ENCODE measurements at places on chromosomes 2 and 18.

DNA sequence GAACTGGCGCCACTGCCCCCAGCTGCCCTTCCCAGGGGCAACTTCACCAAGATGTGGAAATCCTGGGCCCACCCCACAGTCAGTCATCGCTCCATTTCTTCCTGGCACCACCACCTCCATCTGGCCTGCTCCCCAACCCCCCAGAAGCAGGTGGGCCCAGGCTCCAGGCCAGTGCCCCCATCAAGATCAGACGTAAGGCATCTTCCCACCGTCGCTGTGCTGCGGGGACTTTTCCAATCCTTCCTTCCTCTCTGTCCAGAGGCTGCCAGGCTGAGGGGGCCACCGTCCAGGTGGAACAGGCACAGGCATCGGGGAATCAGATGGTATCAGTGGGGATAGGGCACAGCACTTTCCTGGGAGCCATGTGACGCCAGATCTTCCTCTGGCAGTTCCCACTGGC, 8.1 kb downstream of the PRLH start:
- no peak for DNase-seq

GRCh38 chr2:168802859-168803725, 655 bp downstream of the NOSTRIN start:
- DNase-seq: no peak

- DNase-seq: no peak
Observed at GRCh38 chr2:42047488-42048298, at the start of gene PKDCC. TSS of gene PKDCC (plus strand) at chr2:42048021. CDS start at chr2:42048200, 179 bp downstream.

GRCh38 chr2:145356056-145356455, 836.1 kb upstream of the ZEB2 start:
- DNase-seq: no peak

DNA sequence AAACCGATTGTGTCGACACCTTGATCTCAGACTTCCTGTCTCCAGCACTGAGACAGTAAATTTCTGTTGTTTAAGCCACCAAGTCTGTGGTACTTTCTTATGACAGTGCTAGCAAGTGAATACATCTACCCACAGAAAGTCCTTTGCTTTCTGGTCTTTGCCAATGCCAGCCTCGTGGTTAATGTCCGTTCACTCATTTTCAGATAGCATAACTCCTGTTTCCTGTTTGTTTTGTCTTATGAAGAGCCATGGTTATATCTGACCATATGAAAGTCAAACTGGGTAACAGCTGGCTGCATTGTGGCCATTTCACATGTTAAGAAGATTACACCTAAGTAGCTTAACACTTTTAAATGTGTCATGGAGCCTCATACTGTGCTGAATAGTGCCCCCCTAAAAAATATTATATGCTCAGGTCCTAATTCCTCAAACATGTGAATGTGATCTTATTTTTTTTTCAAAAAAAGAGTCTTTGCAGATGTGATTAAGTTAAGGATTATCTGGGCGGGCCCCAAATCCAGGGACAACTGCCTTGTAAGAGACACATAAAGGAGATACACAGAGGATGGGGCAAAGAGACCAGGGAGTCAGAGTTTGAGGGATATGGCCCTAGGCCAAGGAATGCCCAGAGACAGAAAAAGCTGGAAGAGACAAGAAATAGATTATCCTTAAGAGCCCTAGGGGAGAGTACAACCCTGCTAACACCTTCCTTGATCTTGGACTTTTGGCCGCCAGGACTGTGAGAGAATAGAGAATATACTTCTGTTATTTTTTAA, 118.0 kb downstream of the KCNE4 start:
- no peak for DNase-seq

- DNase-seq: no peak
Observed at GRCh38 chr18:35590935-35591334, 9.4 kb downstream of the GALNT1 start.

DNA sequence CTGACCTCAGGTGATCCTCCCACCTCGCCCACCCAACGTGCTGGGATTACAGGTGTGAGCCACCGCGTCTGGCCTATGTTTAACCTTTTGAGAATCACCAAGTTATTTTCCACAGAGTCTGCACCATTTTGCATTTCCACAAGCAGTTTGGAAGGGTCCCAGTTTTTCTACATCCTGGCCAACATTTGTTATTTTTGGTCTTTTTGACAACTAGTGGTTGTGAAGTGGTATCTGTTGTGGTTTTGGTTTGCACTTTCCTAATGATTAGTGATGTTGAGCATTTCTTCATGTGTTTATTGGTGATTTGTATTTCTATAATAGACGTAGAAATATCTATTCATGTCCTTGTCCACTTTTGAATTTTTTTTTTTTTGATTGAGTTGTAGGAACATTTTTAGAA, 67.9 kb downstream of the BIRC6 start:
- no peak for DNase-seq

GRCh38 chr2:175844169-175844568, 157.9 kb downstream of the LNPK start:
- DNase-seq: no peak

DNA sequence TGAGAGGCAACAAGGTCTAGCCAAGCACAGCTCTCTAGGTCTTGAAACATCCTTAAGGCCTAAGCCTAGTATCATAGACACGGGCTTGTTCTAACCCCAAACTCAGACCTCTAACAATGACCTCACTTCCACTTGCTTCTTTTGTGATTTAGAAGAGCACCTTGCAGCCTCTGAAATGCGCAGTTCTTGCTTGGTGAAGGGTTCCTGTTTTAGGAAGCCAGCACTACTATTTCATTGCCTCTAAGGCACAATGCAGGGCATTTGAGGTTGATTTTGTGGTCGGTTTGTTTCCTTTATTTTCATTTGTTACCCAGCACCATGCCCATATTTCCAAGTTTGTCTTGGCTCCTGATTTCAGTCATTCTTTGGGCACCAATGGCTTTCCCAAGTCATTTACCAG, 117.0 kb upstream of the CYP1B1 start:
- DNase-seq: no peak

GRCh38 chr2:217966423-217967070, 36.2 kb downstream of the TNS1 start:
- no peak for DNase-seq

DNA sequence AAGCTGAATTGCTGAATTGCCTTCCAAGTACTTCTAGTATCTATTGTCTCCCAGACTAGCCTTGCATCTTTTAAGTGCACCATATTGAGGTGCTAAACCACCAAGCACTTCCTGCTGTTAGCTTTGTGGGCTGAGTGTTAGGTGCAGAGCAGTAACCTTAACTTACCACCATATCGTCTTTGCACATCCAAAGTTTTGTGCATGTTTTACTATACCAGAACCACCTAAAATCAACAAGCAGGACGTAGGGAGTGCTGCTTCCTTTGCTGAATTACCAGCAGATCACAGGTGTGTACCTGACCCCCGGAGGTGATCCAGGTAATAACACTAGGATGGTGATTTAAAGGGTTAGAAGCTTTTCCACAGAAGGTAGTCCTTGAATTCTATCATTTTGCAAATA, 359.9 kb upstream of the HNRNPA3 start:
- DNase-seq: no peak

- DNase-seq: no peak
Observed at GRCh38 chr18:59724103-59724502, 26.9 kb upstream of the CCBE1 start.

DNA sequence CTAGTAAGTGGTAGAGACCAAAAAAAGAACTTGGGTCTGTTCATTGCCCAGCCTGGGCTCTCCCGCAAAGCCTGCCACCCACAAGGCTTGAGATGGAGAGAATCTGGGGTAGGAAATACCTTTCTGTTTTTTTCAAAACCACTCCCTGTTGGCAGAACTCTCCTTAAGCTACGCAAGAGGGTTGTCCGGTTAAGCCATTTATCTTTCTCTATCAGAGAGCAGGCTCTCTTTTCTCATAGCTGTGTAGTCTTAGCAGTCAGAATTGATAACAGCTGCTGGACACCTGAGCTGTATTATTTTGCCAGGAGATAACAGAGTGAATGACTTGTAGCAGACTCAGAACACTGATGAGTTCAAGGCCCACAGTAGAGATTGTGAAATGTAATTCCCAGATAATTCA, 1088.1 kb downstream of the TSN start:
- no peak for DNase-seq

GRCh38 chr2:76599732-76600368, 889.1 kb upstream of the GCFC2 start:
- no peak for DNase-seq

- no peak for DNase-seq
Observed at GRCh38 chr2:40283111-40283909, 168.6 kb downstream of the SLC8A1 start.

GRCh38 chr2:66897691-66898150, 462.8 kb downstream of the MEIS1 start:
- no peak for DNase-seq

DNA sequence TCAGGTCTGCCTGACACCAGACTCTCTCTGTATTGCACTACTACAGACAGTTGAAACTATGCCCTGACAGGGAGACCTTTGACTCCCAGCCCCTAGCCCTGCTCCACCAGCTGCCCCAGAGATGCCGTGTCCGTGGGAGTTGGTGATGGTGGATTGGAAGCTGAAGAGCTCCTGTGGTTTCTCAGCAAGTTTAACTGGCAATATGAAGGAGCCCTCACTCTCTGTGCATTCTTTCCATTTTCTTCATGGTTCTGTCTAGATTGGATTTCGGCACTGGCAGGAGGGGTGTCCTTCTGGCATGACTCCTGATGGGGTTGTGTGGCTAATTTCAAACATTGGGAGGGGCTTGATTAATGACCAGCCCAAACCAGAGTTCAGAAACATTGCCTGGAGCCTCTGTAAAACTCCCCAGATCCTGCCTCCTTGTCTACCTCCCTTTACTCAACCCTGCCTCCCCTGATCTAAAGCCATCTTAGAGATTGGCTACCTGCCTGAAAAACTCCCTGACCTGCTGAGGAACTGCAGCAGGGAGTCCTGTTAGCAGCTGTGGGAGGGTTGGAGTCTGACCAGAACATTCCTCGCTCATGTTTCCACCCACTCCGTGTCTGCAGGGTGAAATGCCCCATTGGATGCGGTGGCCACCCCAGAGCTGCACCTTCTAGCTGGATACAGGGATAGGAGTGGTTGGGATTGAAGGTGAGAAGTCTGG, 206.9 kb upstream of the SPRED2 start:
- DNase-seq: no peak

DNA sequence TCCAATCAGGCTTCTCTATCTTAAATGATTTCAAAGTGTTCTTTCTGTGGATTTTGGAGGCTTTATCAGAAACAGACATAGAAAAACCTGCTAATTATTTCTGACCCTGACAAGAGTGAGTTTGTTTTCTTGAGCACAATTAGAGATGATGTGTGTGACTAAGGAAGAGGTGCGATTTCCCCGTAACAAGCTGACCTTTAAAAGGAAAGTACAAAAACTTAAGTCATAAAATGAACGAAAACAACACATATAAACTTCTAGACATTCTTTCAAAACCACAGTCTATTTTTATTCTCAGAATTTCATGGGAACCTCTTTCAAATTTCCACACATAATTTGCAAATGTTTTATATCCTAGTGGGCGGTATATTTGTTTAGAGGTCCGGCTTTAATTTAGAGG, 604.8 kb downstream of the CPS1 start:
- DNase-seq: no peak

DNA sequence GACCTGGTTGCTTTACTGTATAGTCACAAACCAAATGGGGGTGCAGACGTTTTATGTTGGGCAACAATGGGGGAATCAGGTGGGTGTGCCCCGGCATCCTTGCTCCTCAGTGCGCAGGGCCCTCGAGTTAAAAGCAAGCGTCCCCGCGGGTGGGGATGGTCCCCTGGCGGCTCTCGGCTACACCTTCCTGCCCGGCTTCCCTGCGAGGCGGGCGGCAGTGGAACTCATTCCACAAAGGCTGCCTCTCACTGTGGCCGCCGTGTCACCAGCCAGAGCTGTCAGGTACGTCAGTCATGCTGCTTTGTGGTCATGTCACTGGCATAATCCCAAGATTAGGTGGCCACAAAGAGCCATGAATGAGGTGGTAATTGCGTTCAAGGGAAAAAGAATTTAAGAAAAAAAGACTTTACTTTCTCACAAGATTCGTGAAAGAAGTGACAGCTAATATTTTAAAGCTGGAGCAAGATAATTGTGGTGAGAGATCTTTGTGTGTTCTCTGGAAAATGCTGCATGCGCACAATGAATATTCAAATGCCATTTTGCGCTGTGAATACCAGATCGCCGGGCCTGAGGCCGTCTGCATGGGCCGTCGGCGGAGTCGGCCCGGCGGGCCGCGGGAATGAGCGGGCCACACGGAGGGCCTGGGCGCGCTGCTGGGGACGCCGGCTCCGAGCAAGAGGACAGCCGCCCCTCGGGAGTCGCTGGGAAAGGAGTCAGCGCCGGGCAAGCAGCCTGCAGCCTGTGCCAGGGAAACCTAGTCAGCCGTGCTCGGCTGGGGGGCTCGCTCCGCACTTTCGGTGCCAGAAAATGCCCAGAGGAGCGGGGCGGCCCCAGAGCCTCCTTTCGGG, 82.3 kb upstream of the LDLRAD4 start:
- no peak for DNase-seq

GRCh38 chr2:128263902-128264331, 54.8 kb downstream of the HS6ST1 start:
- no peak for DNase-seq

GRCh38 chr2:149387411-149387810, 57.0 kb downstream of the LYPD6 start:
- no peak for DNase-seq

- no peak for DNase-seq
Observed at GRCh38 chr2:164644036-164644700, 22.9 kb upstream of the GRB14 start.

DNA sequence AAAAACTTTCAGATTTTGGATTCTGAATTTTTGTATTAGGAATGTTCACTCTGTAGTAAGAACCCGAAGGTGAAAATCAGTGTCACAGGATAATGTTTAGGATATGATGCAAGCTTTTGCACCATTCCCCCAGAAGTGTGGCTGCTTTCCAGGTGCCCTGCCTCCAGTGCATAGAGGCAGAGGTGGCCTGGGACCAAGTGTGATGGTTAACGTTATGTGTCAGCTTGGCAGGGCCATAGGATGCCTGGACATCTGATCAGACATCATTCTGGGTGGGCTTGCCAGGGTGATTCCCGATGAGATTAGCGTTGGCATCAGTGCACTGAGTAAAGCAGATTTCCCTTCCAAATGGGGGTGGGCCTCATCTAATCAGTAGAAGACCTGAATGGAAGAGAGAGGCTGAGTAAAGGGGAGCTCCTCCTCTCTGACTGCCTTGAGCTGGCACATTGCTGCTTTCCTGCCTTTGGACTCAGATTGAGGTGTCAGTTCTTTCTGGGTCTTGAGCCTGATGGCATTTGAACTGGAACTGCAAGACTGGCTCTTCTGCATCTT, 177.4 kb upstream of the HS6ST1 start:
- no peak for DNase-seq
